ENCODE measurements at places on chromosomes 13 and 19.

- no peak for DNase-seq
Measured at GRCh38 chr19:47653856-47654255, 44.9 kb downstream of the BICRA start.

DNA sequence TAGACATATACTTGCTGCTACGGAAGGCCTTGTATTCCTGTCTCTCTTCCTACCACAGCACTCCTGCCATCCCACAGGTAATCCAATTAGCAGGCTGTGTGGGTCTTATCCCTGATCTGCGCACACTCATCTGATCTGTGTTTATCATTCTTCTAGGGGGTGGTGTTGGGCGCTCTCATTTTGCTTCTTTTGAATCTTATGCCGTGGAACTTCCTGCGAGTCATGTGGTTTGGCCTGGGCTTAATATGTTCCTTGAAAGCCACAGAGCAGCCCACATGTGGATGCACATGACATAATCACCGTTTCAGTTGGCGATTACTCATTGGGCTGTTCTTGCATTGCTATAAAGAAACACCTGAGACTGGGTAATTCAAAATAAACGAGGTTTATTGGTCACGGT lies 7.5 kb downstream of the RASA3 start:
- no peak for DNase-seq

DNA sequence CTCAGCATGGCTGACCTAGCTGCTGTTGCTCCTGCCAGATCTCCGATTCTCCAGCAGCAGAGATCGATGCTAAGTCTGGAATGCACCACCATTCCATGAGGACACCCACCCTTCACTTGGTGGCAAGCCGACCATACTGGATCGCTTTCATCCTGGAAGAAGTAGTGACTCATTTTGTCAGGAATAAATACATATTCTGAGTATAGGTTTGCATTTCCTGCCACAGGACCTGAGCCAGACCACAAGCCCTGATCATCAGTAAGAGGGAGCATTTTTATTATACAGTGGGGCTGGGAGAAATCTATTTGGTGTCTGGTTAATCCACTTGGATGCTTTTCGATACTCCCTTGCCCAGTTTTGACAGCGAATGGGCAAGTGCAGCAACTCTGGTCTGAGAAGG lies 10.9 kb upstream of the KCTD15 start:
- DNase-seq: no peak

DNA sequence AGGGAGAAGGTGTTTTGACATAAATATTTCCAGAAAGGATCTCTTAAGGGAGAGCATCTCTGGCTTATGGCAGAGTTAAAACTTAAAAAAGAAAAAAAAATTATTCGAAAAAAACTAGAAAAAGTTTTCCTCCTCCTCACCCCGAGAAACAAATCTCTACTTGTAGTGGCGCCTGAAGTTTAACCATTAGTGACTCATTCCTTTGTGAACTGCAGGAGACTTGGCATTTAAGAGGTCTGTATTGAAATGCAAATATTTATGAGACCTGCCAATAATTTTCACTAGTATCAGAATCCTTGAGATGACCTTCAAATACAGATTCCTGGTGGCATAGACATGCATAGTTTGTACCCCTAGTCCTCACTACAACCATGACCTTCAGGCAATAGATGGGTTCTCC lies 64.9 kb upstream of the MED4 start:
- no peak for DNase-seq

- no peak for DNase-seq
Measured at GRCh38 chr13:42836930-42837690, 55.7 kb downstream of the FAM216B start.

- DNase-seq: no peak
Measured at GRCh38 chr13:98591721-98592361, 14.9 kb upstream of the STK24 start.

DNA sequence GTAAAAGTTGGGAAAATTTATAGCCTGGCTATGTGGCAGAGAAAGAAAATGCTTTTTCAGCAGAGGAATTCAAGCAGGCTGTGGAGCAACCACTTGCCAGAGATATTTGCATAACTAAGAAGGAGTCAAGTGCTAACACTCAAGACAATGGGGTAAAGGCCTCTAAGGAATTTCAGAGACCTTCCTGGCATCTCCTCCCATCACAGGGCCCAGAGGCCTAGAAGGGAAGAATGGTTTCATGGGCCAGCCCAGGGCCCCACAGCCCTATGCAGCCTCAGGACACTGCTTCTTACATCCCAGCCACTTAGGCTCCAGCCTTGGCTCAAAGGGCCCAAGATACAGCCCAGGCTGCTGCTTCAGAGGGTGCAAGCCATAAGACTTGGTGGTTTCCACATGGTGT lies 14.3 kb downstream of the SLC15A1 start:
- DNase-seq: no peak

DNA sequence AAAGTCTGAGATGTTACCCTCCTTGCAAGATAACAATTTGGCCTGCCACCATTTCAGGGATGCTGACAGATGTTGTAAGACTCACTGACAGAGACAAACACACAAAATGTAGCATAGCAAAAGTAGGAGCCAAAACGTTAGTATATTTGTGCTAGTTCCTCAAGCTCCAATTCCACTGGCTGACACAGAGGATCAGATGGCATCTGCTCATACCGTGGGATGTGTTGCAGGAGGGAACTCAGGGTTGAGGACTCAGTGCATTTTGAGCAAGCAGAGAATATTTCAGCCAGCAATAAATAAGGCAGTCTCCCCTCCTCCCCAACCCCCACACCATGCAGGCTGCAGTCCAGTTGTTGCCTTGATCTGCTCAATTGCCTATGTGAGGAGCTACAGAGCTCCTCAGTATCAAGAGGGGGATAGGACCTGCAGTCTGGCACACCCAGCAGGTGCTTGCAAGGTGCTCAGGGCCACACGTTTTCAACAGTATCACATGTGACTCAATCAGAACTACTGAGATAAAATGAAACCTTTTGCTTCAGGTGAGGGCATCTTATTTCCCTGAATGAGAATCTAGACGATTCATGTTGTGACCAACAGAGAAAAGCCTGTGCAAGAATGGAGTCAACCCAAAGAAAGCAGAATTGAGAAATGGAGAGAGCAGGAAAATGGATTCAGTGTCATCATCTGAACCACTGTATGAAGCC lies 23.6 kb upstream of the LRCH1 start:
- no peak for DNase-seq

DNA sequence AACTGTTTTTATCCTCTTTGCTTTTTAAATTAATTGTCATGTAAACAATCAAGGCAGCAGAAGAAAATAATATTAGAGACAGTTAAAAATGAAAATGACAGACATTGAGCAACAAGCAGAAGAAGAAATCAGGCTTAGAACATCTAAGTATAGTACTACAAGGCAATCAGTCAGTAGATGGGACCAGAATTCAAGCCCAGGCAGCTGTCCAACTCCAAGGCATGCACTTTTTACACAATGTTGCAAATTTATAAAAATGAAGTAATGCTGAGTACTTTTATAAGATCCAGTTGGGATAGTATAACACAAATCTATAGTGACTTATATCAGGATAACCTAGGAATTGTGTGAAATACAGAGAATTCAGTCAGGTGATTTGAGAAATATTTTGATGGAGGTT lies 2815.8 kb downstream of the PCDH9 start:
- no peak for DNase-seq

DNA sequence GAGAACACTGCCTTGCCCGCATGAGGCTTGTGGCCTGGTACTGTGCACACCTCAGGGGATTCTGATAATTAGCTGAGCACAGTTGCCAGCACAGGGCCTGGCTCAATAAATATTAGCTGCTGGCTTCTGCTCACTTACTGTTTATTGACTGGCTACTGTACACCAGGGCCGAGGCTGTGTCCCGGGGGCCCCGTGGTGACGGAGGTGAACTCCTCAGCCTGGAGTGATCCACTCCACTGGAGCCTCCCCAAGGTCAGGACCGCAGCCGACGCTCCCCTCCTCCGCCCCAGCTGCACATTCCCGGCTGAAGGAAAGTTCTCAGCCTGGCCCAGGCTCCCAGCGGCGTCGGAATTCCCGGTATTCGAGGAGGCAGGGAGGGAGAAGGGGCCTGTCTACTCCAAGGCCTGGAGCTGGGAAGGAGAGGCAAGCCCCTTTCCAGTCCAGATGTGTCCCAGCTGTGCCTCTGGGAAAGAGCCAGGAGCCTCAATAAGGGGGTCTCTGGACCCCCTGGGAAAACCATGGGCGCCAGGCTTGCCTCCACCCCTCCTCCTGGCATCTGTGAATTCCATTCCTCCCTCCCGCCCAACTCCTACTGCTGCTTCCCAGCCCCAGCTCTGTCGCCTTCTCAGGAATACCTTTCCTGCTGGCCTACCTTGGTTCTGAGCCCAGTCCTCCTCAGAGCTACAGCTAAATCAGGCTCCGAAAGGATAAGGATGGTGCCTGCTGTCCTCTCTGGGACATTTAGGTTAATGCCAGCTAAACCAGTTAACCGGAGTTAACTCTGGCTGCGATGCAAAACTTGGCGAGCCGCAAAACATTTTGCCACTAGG lies 7.3 kb downstream of the RPS16 start:
- no peak for DNase-seq

- no peak for DNase-seq
Measured at GRCh38 chr13:44159633-44160279, 213.9 kb upstream of the SERP2 start.

- no peak for DNase-seq
Measured at GRCh38 chr19:16445238-16446107, 26.3 kb downstream of the EPS15L1 start.

All from activated CD8-positive, alpha-beta memory T cell treated with anti-CD3 and anti-CD28 coated beads for 1 hour (primary cell).